ENCODE measurements at places on chromosomes 11 and 22.

- no peak for DNase-seq
These were observed 244.1 kb downstream of the MN1 start for GRCh38 chr22:27557286-27558008.

DNA sequence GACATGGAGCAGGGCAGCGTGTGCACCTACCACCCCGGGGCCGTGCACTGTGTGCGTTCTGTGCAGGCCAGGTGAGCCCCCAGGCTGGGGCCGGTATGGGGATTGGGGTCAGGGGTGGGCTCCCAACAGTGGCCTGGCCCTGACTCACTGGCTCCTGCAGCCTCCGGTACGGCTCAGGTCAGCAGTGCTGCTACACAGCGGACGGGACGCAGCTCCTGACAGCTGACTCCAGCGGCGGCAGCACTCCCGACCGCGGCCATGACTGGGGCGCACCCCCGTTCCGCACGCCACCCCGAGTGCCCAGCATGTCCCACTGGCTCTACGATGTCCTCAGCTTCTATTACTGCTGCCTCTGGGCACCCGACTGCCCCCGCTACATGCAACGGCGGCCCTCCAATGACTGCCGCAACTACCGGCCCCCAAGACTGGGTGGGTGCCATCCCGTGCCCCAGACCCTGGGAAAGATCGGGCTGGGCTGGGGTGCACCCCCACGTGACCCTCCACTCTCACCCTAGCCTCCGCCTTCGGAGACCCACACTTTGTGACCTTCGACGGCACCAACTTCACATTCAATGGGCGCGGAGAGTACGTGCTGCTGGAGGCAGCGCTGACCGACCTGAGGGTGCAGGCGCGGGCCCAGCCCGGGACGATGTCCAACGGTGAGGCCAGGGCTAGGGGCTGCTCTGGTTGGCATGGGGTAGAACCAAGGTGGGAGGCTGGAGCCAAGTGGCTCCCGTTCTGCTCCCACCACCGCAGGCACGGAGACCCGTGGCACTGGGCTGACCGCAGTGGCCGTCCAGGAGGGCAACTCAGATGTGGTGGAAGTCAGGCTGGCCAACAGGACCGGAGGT is 4.4 kb downstream of the SUSD2 start:
- DNase-seq: no peak

GRCh38 chr11:113829751-113830150 is 45.6 kb downstream of the USP28 start:
- no peak for DNase-seq

DNA sequence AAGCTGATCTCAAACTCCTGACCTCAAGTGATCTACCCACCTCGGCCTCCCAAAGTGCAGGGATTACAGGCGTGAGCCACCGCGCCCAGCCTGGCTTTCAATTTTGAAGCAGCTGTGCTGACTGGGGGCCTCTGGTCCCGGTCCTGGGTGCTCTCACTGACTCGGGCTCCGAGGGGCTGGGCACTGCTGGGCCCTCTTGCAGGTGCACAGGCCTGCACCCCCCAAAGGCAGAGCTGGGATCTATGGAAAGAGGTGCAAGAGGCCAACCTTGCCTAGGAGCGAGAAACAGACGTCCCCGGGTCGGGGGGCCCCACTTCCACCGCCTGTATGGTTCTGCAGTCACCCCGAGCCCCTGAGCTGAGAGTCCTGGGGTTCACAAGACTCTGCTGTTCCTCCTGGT is 33.2 kb downstream of the KIAA0930 start:
- DNase-seq: no peak

- DNase-seq: no peak
These were observed 833.5 kb downstream of the KCNA4 start for GRCh38 chr11:29183301-29183700.

DNA sequence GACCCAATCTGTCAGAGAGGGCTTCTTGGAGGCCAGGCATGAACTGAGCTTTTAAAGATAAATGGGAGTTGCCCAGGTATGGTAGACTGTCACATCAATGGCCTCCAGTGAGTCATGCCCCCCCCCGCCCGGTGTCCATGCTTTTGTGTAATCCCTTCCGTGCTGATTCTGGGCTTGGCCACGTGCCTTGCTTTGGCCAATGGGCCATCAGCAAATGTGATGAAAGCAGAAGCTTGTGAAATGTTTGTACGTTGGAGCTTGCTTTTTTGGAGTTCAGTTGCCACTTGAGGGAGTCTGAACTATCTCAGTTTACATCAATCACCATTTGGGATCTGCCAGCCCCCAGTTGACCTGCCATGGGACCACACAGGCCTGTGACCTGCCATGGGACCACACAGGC is 4.3 kb upstream of the THY1 start:
- peak; percentile 46 for DNase-seq

DNA sequence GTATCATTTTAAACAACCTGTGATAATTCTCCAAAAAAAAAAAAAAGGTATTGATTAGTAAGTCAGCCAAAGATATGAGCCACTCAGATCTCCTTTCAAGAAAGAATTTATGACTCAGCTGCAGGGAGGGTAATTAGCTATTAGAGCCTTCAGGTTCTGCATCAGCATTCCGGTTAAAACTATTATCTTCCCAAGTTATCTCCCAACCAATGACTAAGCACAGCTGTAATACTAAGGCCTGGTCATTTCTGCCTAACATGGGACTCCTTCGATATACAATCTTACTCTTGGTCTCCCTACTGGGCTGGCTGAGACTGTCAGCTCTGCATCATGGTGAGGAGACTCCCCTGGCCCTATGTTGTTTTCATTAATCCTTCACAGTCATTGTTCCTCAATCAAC is 60.4 kb downstream of the SBF2 start:
- DNase-seq: peak; percentile 81

DNA sequence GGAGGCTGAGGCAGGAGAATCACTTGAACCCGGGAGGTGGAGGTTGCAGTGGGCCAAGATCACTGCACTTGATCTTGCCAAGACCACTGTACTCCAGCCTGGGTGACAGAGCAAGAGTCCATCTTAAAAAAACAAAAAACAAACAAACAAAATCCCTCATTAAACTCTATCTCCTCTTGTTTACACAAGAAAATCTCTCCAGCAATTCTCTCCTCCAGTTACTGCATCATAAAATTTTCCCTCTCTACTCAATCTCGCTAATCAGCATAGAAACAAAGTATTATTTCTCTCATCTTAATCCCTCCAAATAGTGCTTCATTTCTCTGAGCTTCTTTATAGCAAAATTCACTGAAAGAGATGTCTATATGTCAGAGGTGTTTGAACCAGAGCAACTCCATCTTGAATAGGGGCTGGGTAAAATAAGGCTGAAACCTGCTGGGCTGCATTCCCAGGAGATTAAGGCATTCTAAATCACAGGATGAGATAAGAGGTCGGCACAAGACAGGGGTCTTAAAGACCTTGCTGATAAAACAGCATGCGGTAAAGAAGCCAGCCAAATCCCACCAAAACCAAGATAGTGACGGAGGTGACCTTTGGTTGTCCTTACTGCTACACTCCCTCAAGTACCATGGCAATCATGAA is 19.8 kb downstream of the MTMR2 start:
- no peak for DNase-seq
